ENCODE measurements at places on chromosomes 4 and X.

DNA sequence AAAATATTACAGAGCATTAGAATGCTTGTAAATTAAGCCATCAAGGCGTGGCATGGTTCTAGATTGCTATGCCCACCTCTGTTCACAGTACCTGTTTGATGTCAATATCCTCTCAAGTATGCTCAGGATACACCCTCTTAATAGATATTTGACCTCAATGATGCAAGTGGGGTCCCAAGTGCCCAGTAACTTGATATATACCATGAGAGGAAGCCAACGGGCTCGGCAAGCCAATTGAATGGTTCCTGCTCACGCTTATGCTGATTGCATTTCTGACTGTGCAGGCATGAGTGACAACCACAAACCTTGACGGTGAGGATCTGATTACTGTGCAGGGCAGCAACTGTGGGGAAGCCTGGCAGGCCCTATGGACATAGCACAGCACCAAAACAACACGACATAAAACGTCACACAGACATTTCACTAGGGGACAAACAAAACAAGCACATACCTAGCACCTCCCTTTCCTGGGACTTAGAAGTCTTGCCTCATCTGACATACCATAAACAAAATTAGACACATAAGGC lies 179.1 kb upstream of the ETNPPL start:
- no peak for DNase-seq

- no peak for DNase-seq
Observed at GRCh38 chr4:189414021-189414420, 526.7 kb upstream of the FRG1 start.

DNA sequence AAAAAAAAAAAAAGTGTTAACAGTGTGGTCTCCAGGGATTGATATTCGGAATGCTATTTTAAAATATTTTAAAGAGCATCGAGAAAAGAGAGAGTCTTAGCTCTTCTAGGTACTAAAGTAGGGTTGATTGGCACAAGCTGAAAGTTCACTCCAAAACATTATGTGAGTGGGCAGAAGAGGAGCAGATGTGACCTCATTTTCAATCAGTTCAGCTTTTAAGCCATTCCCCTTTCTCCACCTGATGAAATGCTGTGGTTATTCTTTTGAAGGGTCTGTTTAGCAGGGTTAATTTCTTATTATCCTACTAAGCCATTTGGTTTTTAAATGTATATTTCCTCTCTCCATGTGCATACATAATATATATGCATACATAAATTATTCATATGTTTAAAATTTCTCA lies 69.2 kb downstream of the GALNT7 start:
- DNase-seq: no peak

DNA sequence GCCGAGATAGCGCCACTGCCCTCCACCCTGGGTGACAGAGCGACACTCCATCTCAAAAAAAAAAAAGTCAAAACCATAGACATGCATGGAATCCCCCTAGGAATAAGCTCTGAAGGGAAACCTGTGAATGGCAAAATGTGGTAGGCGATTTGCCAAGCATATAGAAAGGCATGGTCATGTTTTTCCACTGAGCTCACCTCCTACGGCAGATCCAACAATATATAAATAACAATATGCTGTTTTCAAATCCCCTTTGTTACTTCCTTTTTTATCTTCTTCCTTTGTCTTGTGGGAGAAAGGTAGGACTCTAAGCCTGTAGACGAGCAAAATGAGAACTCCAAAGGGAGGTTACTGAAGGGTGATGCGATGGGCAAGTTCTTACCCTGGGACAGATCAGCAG lies 219.0 kb downstream of the PALLD start:
- no peak for DNase-seq

DNA sequence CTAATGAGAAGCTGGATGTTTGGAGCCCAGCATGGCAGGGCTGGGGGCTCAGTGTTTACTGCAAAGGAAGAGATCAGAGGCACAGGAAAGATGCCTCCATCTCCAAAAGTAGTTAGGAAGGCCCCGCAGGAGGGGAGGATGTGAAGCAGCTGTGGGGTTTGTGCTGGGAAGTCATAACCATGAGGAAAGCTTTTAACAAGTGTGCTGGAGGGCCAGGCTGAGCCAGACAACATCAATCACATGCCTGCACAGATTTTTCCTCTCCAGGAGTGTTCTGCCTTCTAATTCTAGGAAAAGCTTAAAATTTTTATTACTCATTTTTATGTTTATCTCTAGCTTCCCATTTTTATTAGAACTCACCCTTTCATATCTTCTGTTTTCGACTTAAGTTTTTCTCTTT lies 65.4 kb downstream of the GPR82 start:
- DNase-seq: no peak

DNA sequence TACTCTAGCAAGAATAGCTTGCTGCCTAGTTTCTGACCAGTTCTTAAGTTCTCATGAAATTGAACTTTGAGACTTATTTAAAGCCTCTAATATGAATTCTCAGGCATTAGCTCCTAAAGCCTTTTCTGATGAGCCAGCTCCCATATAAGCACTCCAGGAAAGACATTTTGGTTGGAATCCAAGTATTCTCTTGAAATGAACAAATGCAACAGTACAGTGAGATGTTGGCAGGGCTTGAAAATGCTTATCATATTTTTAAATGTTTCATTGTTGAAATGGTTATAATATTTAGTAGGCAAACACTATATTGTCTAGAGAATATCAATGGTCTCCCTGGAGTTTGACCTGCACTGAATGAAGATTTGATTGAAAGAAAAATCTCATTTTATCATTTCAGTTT lies 240.3 kb downstream of the ANK2 start:
- DNase-seq: no peak

DNA sequence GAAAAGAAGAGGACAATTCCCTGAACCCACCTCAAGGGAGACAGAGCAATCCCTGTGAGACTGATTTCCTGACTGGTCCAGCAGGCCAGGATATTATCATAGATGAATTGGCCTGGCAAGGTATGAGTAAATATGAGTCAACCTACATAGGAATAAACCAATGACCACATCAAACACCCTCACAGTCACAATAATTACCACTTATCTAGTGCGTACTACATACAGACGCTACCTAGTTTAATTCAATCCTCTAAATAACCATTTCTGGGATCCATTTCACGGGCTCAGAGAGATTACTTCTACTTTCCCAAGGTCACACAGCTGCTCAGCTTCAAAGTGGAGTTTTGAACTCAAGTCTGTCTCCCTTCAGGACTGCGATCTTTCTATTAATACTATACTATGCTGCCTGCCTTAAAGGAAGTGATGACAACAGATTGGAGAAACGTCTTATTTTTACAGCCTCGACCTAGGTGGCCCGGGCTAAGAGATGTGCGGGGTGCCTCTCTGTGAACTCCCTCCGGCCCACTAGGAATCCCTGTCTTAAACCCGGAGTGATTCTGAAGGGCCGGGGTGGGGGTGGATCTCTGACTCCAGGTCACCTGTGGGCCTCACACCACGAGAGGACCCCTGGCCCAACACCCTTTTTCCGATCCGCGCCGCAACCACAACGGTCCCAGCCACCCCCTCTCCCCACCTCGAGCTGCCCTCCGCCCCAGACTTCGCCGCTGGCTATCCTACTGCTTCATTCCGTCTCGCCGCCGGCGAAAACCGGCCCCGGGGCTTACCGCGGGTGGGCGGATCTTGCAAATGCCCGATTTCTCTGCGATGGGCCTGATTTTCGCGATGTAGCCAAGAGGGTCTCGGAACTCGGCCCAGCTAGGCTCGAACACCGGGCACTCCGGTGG lies 800 bp downstream of the KDM5C start:
- DNase-seq: no peak

DNA sequence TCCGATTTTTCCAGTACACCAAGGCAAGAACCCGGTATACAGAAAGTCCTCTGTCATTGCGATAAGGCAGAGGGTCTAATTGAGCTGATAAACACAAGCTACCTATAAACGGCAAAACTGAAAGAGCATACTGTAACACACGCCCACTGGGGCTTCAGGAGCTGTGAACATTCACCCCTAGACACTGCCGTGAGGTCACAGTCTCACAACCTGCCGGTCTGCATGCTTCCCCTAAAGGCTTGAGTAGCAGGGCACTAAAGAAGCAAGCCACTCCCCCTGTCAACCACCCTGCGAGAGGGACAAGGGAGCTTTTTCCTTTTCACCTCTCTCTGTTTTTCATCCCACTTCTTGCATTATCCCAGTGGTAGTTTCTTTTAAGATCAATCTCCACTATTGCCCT lies 22.4 kb upstream of the F9 start:
- DNase-seq: no peak

DNA sequence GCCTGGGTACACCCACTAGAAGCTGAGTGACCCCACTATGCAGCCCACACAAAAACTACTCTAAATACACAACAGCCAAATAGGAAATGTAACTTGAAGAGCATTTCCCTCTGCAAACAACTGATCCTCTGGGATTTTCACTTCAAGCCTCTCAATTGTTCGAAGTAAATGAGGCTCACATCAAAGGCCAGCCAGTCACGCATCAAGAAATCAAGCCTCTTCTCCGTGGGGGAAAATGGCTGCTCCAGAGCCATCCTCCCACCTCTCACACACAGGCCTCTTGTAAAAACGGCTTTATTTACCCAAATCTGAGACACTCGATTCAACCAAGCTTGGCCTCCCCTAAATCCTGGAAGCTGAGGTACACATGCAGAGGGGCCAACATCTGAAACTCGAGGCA lies 14.3 kb downstream of the PCDH19 start:
- DNase-seq: no peak
